ENCODE measurements at places on chromosomes 11 and 22.

- DNase-seq: peak; percentile 52
Observed at GRCh38 chr11:67379061-67380058, 6.0 kb upstream of the CLCF1 start.

- peak; percentile 76 for DNase-seq
Observed at GRCh38 chr11:9219572-9219971, 45.6 kb downstream of the DENND5A start.

GRCh38 chr11:28535677-28536076 is 427.5 kb downstream of the METTL15 start:
- DNase-seq: no peak

DNA sequence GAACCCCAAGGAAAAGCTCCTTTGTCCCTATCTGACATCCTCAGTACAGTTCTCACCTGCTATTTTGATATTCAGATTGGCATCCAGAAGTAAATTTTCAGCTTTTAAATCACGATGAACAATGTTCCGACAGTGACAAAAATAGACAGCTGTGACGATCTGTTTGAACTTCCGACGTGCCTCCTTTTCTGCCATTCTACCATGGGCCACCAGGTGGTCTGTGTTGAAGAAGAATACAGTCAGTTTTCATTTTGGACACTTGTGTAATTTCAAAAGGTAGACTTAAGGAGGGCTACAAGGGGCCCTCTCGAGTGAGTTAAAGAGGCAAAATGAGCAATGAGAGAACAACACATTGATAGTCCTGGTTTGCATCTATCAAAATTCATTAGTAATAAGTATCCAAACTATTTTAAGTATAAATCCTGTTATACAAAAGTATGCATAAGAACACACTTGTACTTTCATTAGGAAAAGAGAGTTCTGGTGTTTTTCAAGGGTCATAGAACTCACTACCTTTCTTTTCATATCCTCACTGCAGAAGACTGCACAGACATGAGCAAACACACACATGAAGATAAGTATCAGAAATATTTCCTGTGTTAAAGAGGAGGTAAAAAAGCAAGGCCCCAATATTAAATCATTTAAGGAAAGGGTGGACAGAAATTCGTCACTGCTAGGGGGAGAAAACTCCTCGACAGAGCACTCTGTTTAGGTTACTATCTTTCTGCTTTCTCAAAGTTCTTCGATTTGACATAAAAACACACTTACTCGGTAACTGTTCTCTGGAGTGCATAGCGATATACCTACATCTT is 89.9 kb upstream of the APOA1 start:
- DNase-seq: no peak

DNA sequence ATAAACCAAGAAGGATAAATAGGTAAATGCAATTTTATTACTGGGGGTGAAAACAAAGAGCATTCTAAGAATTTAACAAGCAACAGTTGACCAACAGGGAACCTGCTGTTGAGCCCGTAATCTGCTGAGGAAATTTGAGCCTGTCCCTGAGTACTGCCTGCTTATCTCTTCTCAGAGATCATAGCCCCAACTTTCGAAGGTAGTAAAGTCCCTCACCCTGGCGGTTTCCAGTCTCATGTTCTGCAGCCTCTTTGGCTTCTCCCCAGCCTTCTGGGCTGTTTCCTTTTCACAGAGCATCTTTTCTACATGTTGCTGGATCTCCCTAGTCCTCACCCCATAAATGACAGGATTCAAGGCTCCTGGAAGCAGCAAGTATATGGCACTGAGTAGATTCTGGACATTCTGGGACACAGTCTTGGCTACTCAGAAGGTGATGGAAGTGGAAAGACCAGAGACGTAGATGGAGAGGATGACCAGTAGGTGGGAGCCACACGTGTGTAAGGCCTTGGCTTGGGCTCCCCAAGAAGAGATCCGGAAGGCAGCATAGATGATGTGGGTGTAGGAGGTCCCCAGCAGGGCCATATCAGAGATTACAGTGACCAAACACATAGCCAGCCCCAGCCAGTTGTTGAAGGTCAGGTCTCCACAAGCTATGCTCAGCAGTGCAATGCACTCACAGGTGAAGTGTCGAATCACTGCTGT is 51.6 kb downstream of the RRM1 start:
- no peak for DNase-seq

DNA sequence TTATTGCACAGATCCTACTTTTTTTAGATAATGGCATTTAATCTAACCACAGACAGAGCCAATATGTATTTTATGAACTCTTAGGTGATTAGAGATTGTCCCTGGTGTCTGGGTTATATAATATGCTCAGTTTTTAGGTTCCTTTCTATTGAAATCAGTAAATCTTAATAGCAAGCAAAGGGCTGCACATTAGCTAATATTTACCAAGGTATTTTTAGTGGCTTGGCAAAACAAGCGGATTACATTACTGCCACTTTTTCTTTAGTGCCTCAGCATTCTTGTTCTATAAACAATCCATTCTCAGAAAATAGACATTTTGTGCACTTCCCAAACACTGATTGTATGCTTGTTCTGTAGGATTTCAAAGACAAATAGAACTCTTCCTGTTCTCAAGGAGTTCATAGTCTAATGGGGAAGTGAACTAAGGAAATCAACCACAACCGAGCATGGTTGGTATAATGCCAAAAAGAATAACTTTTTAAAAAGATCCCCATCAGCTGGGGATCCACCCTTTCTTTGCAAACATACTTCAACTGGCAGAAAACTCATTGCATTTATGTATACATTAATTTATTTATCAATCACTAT is 23.8 kb downstream of the KCNJ1 start:
- DNase-seq: no peak

DNA sequence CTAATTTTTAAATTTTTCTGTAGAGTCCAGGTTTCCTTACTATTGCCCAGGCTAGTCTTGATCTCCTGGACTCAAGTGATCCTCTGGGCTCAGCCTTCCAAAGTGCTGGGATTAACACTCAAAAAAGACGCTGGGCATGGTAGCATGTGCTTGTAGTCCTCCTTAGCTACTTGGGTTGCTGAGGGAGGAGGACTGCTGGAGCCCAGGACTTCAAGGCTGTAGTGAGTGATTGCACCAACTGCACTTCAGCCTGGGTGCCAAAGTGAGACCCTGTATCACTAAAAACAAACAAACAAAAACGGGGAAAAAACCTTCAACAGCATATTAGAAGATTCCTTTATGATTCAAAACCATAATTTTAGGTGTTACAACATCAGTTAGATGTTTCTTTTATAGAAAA is 44.6 kb downstream of the RSF1 start:
- no peak for DNase-seq

DNA sequence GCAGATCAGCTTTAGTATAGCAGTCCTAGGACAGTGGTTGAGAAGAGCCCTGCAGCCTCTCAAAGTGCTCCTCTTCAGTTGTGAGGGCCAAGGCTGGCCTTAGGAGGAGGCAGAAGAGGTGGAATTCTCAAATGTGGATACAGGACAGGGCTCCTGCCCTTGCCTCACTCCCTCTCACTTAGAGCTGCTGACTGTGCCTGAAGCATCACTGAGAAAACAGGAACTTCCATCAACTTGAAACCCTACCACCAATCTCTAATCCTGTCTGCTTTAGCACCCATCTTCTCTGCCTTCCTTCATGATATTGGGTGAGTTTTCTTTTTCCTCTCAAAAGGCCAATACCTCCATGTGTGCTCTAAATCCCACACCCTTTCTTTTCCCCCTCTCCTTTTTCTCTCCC is 14.4 kb upstream of the UCP3 start:
- DNase-seq: no peak

GRCh38 chr11:46331282-46331984 is 15.8 kb upstream of the DGKZ start:
- DNase-seq: no peak

DNA sequence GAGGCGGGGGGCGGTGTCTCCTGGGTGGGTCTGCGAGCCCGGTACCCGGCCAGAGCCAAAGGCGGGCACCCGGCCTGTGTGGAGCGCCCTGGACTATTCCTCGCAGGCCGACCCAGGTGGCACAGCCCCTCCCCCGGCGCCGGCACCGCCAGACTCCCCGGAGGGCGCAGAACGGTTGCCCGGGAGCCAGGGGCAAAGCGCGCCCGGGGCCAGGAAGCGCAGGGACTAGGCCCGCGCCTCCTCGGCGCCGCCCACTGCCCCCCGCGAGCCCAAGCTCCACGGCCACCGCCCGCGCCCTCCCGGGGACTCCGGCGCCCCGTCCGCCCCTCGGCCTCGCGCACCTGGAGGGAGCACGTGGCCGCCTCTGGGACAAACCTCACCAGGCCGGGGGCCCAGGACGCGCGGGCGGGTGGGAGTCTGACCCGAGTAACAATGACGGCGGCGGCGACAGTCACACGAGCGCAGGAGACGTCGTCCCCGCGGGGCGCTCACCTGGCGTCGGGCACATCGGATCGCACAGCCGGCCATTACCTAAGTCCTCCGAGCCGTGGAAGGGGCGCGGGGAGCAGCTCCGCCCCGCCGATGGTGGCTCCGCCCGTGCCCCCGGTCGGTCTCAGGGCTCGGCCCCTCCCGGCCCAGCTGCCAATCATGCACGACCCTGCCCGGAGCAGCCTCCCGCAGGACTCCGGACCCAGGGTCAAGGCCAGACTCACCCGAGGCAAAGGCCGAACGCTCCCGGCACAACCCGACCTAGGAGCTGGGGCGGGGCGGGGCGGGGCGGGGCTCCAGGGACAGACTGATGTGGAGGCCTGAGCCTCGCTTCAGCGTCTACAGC is 7.4 kb downstream of the PLXNB2 start:
- no peak for DNase-seq

DNA sequence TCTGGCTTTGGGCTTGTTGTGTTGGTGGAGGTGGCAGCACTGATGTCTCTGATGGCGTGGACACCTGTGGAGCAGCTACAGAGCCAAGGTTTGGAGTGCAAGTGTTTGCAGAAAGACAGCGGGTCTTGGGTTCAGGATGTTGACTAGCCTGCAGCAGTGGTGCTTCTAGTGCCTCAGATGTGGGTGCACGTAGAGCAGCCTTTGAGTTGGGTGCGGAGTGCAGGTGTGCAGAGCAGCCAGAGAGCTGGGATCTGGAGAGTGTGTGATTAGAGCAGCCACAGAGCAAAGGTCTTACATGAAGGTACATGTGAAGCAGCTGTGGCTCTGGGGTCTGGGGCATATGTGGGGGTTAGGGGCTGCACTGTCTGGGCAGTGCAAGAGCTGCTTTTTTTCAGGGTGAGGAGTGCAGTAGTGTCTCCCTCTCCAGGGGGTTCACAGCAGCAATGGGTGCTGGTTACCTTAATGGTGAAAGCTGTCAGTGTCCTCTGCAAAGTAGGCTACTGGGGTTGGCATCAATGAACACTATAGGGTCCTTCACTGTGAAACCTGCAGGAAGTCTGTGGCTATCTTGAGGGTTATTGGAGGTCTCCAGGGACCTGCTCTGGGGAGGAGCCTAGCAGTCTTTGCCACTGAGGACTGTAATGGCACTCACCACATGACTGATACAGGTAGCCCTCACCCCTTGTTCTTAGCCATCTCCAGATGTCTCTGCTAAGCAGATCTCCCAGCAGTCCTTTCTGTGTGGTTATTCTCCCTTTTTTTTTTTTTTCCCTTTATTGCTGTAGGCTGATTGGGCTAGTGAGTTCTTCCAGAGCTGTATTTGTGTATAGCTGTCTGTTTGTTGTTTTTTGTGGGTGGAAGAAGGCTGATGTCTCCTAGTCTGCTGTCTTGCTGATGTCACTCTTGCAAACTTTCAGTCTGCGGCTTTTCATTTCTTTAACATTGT is 14.3 kb downstream of the BIRC2 start:
- DNase-seq: no peak

GRCh38 chr22:32076761-32077084 is 33.7 kb downstream of the SLC5A1 start:
- no peak for DNase-seq

DNA sequence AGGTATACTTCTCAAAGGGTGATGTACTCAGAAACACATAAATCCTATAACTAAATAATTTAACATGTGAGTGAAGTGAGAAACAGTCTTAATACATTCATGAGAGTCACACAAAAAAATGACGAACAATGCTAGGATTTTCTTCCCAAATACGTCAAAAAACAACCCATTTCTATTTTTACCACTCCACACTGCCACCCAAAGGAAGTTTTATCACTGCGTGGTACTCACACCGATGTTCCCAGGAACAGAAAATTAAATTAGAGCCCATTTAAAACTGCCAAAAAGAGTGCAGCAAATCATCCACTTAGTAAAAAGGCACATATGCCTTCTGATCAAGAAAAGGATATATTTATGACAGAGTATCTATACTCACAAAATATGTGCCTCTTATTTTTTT is 710.9 kb upstream of the FAT3 start:
- no peak for DNase-seq

DNA sequence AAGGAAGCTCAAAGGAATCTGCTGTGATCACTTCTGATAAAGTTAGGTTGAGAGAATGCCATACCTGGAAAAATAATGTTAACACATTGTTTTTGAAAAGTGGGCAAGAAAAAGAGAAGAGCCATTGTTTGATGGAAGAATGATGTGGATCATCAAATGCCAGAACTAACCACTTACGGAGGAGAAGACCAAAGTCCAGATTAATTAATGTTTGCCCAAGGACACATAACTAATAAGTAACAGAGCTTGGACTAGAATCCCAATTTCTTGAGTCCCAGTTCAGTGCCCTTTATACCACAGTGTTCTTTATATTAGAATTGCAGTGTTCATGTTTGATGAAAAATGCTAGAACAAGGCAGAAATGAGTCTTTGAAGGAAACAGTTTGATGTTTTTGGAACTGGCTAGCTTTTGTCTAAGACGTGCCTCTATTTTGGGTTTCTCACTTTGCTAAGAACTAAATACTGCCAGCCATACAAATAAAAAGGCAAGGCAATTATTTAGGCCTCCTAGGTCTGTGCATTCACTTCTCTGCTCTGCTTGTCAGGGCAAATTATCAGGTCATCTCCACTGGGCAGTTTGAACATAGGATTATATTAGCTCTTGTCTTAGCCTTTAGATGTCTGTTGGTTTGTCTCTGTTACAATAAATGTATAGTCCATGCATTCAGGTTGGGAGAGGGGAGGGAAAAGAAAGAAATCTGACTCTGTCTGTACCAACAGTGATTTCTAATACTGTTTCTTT is 72.3 kb downstream of the TRIM44 start:
- no peak for DNase-seq
